ENCODE measurements at places on chromosomes 16 and 17.
A peak's percentile ranks its signal among the peaks of the same experiment; 100 is the strongest.

GRCh38 chr17:62703776-62704380 lies 76.4 kb downstream of the MRC2 start:
- peak; percentile 62 for DNase-seq

DNA sequence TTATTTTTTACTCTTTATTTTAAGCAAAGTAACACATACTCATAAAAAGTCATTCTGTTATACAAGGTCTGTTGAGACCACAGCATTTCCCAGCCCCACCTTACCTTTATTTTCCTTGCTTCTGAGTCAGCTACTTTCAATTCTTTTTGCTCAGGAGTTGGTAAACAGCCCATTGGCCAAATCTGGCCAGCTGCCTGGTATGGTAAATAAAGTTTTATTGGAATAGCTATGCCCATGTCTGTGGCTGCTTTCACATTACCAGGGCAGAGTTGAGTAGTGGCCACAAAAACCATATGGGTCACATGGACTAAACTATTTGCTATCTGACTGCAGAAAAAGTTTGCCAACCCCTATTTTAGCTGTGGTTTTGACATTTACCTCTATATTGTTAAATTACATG lies 3.4 kb upstream of the NSRP1 start:
- no peak for DNase-seq

DNA sequence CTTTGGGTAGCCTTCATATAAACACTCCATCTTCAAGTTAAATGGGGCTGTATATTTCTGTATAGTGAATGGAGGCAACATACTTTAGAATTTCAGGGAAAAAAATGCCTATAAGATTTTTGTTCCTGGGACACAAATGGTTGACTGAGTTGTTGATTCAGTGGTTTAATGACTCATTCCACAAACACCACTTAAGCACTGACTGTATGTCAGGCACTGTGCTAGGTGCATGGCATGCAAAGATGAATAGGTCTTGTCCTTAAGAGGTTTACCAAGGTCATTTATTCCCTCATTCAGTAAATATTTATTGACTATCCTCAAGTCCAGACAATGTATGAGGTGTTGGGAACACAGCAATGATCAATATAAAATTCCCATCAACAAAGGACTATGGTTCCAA lies 417.1 kb downstream of the CA10 start:
- no peak for DNase-seq

DNA sequence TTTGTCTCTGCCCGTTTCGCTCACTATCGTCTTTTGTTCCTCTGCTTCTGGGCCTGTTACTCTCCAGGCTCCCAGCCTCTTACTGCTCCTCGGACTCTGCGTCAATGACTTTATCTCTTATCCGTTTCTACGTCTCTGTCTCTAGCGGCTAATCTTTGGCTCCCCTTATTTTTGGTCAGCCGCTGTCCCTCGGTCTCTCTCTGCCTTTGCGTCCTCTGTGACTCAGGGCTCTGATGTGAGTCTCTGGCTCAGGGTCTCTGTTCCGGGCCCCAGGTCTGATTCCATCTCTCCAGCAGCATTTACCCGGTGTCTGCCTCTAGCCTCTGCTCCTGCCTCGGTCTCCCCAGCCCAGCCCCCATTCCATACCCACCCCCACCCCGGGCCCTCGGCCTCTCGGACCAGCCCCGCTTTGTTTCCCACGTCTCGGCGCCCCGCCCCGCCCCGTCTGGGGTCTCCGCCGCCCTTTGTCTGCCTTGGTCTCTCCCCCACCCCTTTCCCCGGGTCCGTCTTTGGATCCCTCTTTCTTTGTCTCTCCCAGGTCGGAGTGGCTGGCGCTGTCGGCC lies 547 bp upstream of the ZNF48 start:
- DNase-seq = no peak

- DNase-seq = no peak
Observed at GRCh38 chr17:82677353-82677925, 21.1 kb downstream of the RAB40B start.

DNA sequence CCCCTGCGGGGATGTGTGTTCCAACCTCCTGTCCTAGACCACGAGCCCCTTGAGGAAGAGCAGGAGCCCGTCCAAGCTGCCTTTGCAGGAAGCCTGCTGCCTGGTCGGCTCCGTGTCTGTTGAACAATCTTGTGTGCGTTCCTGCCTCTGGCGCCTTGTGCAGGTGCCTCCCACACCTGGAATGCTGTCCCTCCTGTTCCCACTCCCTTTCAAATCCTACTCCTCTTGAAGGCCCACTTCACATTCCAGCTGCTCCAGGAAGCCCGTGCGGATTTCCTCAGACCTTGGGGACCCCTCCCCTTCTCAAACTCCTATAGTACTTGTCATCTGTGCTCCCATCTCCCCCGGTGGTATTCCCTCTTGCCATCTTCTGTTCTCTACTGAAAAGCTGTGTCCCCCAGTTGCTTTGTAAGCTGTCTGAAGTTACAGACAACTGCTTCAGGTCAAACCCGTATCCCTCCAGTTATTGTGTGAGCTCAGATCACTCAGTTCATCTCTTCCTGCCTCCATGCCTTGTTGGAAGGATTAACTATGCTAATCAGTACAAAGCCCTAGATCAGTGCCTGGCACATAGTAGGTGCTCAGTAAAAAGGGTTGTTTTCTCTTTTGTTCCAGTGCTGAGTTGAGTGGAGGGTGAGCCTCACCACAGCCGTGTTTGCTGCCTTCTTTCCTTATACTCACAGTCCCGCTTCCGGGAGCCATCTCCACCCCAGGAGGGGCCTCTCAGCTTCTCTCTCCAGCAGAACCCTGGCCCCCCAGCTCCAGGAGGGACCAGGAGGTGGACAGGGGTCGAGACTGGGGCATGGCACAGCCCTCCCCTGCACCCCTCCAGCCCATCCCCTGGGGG lies 241.8 kb upstream of the CIBAR2 start:
- no peak for DNase-seq

DNA sequence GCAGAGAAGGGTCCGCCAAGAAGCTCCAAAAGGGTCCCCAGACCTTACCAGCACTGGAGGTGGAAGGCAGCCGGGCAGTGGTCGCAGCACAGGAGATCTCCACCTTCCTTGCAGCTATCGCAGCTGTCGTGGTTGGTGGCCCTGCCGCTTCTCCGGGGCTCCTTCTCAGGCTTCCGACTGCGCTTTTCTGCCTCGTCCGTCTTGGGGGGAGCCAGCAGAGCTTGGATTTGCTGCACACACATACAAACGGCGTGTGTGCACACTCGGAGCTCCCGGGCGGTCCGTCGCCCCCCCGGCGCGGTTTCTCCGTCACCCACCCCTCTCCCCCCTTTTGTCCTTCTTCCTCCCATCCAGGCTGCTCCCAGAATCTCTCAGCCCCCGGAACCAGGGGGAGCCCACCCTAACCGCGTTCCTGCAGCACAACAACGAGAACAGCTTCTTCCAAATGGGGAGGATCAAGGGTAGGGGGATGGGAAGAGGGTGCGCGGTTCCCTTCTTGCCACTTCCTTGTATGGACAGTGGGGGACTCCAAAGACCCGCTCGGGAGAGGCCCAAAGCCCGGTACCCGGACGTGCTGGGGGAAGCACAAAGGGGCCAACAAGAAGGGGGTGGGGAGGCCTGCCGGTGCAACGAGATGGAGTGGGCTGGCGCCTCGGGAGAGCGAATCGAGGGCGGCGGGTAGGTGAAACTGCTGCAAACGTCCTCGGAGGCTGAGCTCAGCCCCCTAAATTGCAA lies 1.1 kb downstream of the PHF12 start:
- peak; percentile 50 for DNase-seq

- no peak for DNase-seq
Observed at GRCh38 chr16:11025120-11025531, 80.8 kb downstream of the CLEC16A start.

- no peak for DNase-seq
Observed at GRCh38 chr17:16339959-16340358, 13.3 kb downstream of the CENPV start.

- DNase-seq = no peak
Observed at GRCh38 chr17:55089256-55089655, 120.7 kb downstream of the STXBP4 start.

- DNase-seq = no peak
Observed at GRCh38 chr17:50939795-50940684, 73.9 kb upstream of the TOB1 start.

DNA sequence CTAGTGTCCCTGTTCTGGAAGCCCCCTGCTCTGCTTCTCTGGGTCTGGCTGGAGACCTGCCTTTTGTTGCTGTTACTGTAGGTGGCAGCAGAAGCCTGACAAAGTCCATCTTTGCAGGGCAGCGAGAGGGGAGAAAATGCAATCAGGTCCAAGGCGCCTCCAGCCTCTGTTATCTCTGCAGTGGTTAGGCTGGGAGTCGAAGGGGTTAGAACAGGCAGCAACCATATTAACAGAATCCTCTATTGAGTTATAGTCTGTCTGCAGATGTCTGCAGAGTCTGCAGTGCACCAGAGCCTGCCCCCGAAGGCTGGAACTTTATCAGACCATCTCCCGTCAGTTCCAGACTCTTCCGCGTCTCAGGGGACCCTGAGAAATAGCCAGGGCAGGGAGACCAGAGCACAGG lies 404.9 kb upstream of the EEF2KMT start:
- no peak for DNase-seq

DNA sequence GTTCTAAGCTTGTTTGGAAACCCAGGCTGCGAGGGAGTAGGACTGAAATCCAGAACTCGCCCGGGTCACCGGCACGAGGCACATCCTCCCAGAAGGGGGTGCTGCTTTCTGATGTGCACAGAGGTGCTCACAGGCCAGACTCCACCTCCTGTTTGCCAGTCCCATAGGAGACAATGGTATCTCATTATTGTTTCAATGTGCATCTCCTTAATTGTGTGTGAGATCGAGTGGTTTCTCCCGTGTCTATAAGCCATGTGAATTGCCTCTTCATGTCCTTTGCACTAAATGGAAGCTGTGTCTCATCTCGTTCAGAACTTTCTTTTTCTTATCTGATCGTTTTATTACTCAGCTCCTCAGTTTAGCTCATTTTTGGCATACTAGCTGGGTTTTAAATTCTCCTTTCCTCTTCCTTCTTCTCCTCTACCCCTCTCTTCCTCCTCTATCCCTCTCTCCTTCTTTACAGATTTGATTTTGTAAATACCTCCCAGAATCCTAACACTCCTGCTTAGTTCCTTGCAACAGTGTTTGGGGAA lies 32.1 kb upstream of the PRKCB start:
- DNase-seq = peak; percentile 66

DNA sequence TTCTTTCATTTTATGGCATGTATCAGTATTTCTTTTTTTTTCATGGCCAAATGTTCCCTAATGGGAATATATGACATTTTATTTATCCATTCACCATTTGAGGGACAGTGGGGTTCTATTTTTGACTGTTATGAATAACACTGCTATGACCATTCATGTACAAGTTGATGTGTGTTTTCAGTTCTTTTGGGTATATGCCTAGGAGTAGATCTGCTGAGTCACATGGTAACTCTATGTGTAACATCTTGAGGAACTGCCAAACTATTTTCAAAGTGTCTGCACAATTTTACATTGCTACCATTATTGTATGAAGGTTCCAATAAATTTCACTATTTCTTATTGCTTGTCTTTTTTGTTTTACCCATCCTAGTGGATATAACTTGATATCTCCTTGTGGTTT lies 223.0 kb downstream of the TANC2 start:
- no peak for DNase-seq

GRCh38 chr16:53899431-53899830 lies 195.5 kb downstream of the FTO start:
- no peak for DNase-seq

- no peak for DNase-seq
Observed at GRCh38 chr16:47887496-47887895, 268.3 kb downstream of the ABCC12 start.

- DNase-seq = peak; percentile 47
Observed at GRCh38 chr17:46851029-46851741, at the start of gene WNT9B. Gene WNT9B, plus strand, starts transcription at chr17:46851583. Its CDS starts 56 bp downstream, at chr17:46851639.

- DNase-seq = no peak
Observed at GRCh38 chr16:57374067-57374534, 1.8 kb downstream of the CX3CL1 start.

DNA sequence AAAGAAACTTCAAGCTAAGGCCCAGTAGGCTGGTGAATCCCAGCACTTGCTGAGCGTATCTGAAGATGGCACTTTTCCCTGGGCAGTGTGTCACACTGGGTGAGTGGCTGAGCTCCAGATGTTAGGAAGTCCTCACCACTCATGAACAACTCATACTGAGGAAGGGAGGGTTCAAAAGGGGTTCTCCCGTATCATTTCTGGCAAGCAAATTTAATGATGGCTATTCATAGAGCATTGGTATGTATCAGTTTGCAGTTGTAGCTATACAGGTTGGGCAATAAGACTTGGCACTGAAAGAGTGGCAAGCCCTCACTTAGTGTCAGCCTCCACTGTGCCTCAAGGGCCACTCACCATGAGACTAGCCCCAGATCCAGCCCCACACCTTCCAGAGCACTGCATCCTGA lies 10.7 kb downstream of the GFOD2 start:
- no peak for DNase-seq

DNA sequence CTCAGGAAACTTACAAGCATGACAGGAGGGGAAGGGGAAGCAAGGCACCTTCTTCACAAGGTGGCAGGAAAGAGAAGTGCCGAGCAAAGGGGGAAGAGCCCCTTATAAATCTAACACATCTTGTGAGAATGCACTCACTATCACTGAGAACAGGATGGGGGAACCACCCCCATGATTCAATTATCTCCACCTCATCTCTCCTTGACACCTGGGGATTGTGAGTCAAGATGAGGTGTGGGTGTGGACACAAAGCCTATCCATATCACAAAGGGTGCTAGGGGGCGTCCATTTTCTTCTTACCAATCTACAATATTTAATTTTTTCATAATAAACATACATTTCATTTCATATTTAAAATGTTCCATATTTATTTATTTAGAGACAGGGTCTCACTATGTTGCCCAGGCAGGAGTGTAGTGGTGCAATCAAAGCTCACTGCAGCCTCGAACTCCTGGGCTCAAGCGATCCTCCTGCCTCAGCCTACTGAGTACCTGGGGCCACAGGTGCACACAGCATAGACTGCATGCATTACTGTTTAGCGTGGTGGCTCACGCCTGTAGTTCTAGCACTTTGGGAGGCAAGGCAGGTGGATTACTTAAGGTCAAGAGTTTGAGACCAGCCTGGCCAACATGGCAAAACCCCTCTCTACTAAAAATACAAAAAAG lies 26.5 kb upstream of the FAAP100 start:
- no peak for DNase-seq

GRCh38 chr17:65855245-65855644 lies 293.8 kb upstream of the AXIN2 start:
- DNase-seq = no peak

GRCh38 chr16:959232-960040 lies 11.3 kb downstream of the LMF1 start:
- DNase-seq = no peak

- DNase-seq = no peak
Observed at GRCh38 chr16:56282451-56282850, 91.2 kb downstream of the GNAO1 start.

GRCh38 chr17:34671191-34671590 lies 91.8 kb downstream of the TMEM132E start:
- no peak for DNase-seq

Data from nucleus accumbens (tissue), 56 donors.